ENCODE measurements at places on chromosomes 12 and 14.

DNA sequence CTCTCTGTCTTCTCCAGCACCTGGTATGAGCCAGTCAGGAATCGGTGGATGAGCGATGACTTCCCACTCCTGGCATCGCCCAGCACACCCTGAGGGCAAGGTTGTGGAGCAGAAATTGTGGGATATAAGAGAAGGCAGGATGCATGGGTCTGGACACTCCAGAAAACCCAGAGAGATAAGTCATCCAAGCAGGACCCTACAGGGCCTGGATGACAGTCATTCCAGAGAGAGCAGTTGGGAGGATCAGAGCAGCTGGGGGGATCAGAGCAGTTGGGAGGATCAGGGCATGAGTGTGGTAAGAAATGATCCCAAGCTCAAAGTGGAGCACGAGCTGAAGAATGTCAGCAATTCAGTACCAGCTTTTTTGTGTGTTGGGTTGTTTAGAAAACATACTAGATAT is 4.0 kb downstream of the AGAP2 start:
- no peak for DNase-seq

GRCh38 chr12:94426049-94426448 is 33.6 kb downstream of the CEP83 start:
- no peak for DNase-seq

DNA sequence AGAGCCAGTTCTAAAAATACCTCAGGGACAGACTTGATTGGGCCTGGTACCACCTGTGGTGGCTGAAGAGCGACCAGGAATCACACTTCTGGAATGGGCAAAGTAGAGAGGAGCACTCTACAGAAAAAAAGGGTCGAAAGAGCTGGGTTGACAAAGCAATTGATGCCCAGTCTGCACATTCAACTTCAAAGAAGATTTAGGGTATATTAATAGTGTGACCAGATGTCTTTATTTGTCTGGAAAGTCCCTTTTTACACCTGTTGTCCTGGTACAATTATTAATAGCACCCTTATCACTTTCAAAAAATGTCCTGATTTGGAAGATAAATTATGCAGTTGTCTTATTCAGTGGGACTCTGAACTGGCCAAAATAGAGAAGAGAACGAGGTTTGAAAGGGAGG is 137.5 kb downstream of the DYRK2 start:
- no peak for DNase-seq

GRCh38 chr12:8449355-8449859 is 6.4 kb upstream of the CLEC6A start:
- no peak for DNase-seq

DNA sequence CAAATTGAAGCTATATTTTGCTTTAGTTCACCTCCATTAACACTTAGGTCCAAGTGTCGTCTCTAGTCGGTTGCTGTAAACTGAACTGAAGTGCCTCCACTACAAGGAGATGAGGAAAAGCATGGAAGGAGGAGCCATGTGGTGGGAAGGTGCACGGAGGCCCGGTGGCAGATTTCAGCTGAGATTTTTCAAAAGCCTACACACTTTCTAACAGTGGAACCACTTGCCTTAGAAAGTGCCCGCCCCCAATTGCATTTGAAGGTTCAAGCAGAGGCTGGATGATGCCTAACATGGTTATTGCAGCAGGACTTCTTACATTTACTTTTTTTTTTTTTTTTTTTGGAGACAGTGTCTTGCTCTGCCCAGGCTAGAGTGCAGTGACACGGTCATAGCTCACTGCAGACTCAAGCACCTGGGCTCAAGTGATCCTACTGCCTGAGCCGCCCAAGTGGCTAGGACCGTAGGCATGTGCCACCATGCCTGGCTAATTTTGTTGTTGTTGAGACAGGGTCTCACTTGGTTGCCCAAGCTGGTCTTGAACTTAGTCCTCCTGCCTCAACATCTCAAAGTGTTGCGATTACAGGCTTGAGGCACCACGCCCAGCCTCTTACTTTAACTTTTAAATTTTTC is 27.6 kb downstream of the EML1 start:
- no peak for DNase-seq

DNA sequence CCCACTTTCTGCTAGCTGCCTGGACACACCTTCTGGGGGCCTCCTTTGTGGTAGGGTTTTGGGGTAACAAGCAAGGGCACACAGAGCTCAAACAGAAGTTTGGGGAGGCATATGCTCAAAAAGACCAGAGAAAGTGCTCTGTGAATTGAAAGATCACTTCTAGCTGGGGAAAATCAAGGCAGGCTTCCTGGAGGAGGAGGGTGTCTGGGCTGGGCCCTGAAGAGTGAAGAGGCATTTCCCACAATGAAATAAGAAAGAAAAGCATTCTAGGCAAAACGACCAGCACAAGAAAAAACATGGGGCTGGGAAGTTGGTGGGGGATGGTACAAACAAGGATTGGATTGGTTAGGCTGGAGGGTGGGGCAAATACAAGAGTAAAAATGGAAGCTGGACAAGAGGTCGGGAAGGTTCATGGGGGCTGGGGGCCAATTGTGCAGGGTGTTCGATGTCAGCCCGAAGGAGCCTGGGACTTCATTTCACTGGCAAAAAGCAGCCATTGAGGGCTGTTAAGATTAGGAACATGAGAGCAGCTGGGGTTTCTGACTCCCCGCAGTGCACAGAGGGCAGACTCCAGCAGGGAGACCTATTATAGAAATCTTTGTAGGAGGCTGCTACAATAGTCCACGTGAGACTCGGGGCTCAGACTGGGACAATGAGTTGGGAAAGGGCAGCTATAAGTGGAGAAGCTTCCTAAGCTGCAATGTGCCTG is 51.5 kb upstream of the CMKLR1 start:
- DNase-seq = no peak

DNA sequence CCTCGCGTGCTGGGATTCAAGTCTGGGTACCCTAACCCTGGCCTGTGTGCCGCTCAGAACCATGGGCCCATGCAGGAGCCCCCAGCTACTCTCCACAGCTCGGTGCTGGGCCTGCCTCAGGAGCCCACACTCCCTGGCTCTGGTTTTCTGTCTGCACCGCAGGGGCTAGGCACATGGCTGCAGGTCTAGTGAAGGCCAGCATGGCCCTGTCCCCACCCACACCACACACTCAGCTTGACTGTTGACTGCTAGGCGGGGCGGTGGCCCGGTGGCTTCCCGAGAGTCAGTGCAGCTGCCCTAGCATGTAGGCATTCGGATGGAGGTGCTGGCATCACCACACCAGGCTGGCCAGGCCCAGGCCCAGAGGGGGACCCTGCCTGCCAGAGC is 7.9 kb downstream of the INF2 start:
- DNase-seq = no peak

GRCh38 chr12:54142114-54142475 is 46.7 kb downstream of the SMUG1 start:
- DNase-seq = no peak
